ENCODE measurements at places on chromosomes 11 and 22.

DNA sequence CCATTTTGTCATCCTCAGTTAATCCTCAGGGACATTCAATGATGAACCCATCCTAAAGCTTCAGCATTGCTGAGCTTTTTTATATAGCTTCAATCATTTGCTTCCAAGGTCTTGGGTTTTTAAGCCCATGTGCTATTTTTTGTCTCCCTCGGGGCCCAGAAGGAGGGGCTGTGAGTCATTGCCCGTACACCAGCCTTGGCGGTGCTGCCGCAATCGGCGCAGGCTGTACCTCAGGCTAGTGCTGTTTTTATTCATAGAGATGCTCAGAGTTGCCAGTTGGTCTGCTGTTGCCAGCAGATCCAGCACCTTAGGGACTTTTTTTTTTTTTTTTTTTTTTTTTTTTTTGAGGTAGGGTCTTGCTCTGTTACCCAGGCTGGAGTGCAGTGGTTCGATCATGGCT is 35.5 kb downstream of the ACO2 start:
- no peak for DNase-seq

DNA sequence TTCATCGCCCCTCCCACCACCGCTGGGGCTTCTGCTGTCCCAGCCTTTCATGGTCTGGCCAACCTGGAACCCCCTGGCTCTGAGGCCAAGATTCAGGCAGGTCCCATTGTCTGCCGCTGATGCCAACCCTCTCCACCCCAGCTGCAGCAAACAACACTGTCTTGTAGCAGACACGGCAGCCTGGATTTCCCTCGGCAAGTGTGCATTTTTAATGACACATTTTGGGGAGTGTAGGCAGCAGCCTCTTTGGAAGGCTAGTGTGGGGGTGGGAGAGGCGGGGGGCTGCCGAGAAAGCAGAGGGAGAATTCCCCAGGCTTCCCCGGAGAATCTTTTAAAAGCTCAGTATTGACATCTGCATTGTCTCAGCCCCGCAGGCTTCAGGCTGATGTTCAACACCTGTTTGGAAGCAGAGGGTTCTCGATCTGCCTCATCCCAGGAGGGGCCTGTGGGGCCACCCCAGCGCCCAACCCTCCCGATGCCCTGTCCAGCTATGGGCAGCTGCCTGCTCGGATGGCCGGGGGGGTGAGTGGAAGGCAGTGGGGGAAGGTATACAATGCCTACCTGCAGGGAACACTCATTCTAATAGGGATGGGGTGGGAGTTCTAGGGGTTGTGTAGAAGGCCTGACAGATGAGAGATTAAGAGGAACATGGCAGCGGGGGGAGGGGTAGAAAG is 41.5 kb downstream of the NECTIN1 start:
- DNase-seq, result no peak

GRCh38 chr11:13343931-13344717 is 66.5 kb downstream of the BMAL1 start:
- peak; percentile 53 for DNase-seq

DNA sequence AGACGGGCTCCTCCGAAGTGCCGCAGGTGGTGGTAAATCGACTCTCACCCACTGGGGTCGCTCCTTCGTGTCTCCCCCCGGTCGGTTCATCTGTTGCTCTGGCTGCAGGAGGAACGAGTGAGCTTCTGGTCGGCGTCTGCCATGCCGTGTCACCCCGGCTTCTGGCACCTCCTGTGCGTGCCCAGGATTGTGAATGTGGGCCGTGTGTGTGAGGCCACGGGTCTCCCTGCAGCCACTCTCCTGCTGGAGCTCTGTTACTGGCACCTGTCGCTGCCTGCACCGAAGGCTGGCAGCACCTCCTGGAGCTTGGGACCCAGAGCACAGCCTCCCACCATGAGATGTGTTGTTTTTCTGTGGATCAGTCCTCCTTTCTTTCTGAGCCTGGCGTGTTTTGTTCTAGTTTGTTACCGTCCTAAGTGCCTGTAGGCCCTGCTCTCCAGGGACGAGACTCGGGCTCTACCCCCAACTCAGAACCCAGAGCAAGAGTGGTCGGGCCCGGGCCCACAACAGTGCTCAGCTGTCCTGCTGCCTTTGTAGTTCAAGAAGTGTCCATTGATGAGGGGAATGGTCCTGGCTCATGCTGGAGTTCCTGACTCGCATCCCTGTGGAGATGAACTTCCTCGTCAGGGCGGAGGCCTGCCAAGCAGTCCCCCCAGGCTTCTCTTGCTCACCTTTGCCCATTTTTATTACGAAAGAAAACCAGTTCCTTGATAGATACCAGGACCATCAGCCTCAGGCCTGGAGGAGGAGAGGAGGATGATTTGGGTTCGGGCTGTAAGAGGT is 66.6 kb downstream of the MED15 start:
- no peak for DNase-seq

- no peak for DNase-seq
Observed at GRCh38 chr11:108944471-108945178, 279.8 kb downstream of the DDX10 start.

GRCh38 chr11:8693010-8693551 is 10.5 kb downstream of the RPL27A start:
- DNase-seq, result no peak

GRCh38 chr22:19865141-19865829 is 10.6 kb upstream of the GNB1L start:
- DNase-seq, result no peak

- no peak for DNase-seq
Observed at GRCh38 chr11:26830757-26831156, 108.9 kb upstream of the SLC5A12 start.

DNA sequence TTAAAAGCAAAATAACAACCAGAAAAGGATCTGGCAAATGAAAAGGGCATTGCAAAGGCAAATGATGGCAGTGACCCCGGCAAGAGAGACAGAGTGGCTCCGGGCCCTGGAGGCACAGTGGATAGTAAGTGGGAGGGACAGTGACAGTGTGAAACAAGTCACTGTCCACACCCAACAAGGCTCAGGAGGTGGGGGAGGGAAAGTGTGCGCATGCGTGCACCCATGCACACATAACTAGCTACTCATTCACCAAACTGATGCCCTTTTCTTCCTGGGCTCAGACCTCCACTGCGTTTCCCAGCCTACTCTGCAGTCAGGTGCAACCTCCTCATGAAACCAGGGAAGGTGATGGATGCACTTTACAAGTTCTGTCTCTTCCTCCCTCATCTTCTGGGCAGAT is 108.4 kb downstream of the SHANK2 start:
- DNase-seq, result no peak

- DNase-seq, result no peak
Observed at GRCh38 chr11:119694334-119694733, 34.7 kb downstream of the NECTIN1 start.

- no peak for DNase-seq
Observed at GRCh38 chr11:131616481-131617140, 246.2 kb downstream of the NTM start.

All from stimulated activated CD8-positive, alpha-beta memory T cell treated with anti-CD3 and anti-CD28 coated beads, Interleukin-7, amount 100 ng/mL, for 1 hour (primary cell).